ENCODE measurements at places on chromosomes 2 and 18.
A peak's percentile ranks its signal among the peaks of the same experiment; 100 is the strongest.

DNA sequence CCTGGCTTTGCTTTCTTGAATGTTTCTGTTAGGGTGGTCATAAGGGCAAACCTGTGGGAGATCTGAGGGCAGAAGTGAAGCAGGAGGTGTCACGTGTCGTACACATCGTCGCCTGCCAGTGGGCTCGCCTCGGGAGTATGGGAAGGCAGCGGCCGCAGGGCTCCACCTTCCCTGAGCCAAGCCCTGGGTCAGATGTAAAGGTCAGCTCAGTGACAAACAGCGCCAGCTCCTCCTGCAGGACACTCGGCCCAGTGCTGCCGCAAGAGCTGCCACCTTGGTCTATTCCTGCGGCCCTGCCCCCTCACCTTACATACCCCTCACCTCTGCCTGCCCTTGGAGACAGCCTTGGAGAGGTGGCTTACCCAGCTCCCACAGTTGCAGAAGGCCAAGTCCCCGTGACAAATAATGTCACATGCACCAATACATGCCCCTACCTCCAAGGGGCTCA lies 64.2 kb downstream of the PSMG2 start:
- DNase-seq = no peak

GRCh38 chr18:2293109-2293839 lies 278.0 kb downstream of the METTL4 start:
- no peak for DNase-seq

DNA sequence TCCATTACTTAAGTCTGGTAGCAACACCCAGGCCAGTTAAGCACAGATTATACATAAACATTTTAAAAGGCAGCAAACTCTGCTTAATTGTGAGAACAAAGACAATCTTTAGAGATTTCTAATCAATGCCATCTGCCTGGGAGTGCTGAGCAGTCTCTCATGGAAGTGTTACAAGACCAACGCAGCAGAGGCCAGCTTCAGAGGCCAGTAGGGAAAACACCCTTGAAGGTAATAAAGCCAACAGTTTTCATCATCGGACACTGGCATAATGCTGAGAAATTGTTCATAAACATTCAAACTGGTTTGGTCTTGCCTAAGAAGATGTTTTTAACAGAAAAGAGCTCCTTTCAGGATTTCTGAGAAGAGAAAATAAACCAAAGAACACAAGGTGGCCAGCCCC lies 35.0 kb downstream of the EPB41L3 start:
- no peak for DNase-seq

GRCh38 chr2:159612255-159612901 lies 4.0 kb downstream of the BAZ2B start:
- no peak for DNase-seq

DNA sequence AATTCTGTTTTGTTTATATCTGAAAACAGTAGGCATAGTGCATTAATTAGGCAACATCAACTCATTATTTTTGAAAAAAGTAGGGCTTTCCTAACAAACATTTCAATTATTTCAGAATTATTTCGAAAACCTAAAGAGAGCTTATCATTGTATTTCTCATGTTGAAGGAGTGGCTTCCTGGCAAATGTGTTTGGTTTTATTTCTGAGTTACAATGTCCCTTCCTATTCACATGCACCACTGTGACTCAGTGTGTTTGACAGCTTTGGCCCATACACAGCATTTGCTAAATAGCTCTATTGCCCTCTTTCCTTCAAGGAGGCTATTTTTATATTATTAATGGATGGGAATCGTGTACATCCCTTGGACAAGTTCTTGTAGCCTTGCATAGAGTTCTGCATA lies 205.9 kb downstream of the PTGR3 start:
- DNase-seq = no peak

- no peak for DNase-seq
Measured at GRCh38 chr2:238427435-238428162, 872 bp downstream of the ASB1 start.

- DNase-seq = peak; percentile 39
Measured at GRCh38 chr2:236745420-236746210, 176.0 kb downstream of the ACKR3 start.
